ENCODE measurements at places on chromosomes 3 and 15.

DNA sequence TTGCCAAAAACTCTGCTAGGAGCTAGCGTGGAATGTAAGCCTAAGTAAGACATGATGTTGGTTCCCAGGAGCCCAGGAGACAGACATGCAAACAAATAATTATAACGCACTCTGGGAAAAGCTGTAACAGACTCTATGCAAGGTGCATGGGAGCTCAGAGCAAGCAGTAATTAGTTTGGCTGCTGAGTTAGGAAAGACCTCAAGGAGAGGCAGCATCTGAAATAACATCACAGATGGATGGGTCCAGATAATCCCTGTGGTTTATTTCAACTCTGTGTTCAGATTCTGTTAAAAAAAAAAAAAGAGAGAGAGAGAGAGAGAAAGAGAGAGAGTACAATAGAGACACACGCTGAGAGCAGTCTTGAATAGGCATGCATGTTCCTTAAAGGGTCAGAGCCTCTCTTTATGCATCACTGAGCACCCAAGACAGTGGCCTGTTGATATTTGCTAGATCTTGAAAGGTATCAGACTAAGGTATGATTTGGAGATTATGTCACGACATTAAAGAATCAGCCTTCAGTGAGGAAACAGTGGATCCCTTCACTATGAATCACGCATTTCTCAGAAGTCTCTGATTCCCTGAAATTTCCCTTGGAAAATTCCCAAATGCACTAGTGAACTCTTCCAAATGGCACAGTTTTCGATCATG lies 124.4 kb upstream of the LIPC start:
- no peak for DNase-seq

- DNase-seq, result no peak
These were observed 13.0 kb upstream of the CADPS start for GRCh38 chr3:62888180-62888579.

- DNase-seq, result no peak
These were observed 7.5 kb downstream of the ZNF621 start for GRCh38 chr3:40532252-40532651.

DNA sequence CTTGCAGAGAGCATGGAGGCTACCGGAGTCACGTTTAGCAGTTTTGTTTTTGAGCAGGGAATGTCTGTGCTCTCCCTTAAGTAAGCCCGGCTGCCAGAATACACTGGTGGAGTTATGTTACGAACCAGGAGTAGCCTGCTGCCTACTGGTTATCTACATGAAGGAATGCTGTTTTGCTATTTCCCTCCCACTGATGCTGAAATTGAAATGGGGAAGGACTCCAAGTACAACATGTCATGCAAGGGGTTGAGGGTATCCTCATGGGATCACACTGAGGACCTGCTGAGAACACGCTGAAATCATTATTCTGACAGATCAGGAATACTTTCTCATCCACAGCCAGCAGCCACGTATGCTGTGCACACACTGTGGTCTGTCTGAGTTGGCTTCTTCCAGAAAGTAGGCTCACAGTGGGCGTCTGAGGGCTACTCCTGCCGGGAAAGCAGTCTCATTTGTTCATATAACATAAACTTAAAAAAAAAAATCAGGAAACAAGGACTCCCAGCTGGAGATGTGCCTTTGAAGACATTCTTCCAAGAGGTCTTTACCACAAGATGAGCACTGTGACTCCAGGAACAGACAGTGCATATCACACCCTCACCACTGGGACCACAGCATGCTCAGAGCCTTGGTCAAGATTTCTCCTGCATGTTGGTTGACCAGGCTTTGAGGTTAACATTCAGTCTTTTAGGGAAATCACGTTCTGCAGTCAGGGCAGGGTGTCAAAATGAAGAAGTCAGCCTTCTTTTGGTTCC lies 300.4 kb upstream of the RASGRP1 start:
- no peak for DNase-seq

DNA sequence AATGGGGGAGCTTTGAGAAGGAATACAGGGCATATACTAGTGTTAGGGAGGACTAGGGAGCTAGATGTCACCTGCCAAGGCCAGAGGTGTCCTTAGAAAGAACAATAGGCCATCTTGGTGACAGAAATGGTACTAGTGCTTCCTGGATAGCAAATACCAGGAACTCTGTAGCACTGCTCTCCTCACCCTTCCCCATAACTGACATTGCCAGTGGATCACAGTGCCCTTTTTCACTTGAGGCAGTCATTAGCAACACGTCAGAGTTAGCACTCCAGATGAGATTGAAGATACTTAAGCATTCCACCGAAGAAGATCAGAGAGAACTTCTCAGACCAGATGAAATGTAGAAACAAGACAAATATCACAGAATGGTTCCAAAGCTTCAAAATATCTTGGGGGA lies 103.1 kb upstream of the PDZRN3 start:
- DNase-seq, result no peak

DNA sequence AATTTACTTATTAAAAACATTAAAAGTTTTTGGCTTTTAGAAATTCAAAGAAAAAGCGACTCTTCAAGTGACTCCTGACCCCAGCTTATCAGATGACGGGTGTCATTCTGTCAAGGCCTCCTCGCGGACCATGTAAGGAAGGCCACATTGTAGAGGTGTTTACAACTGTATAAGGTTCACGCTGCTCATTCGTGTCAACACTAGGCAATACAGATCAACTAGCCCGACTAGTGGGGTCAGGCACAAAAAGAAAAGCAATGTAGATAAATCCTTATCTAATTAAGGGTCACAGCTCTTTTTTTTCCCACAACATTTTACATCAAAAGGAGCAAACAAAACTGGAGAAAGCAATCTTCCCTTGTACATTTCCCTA lies 207.5 kb upstream of the NR2F2 start:
- no peak for DNase-seq
